Stimulated activated CD4-positive, alpha-beta T cell treated with anti-CD3 and anti-CD28 coated beads, Interleukin-4, amount 100 ng/mL, for 48 hours (primary cell): ENCODE measurements at places on chromosomes 6 and 20.

DNA sequence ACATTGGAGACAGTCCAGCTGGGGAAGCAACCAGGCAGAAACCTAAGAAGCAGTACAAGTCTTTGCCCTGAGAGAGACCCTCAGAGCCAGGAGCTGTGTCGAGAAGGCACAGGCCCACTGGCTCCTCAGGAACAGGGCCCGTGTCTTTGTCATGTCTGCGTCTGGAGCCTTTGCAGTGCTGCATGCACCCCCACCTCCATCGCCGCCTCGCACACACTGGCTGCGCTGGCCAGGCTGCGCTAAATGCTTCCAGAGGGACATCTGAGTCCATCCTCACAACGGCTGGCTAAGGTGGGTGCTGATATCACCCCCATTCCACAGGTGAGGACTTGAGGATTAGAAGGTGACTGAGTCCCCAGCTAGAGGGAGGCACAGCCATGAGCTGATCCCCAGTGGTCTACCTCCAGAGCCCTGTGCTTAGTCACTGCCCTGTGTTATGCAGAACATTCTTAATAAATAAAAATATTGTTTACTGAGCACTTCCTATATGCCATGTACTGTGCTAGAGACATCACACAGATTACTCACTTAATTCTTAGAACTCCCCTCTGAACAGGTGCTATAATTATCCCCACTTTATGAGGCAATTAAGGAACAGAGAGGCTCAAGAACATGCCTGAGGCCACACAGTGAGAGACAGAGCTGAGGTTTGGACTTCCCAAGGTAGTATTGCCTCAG lies 27.6 kb downstream of the GABRR2 start:
- DNase-seq = no peak

GRCh38 chr6:16756660-16757255 lies 4.5 kb downstream of the ATXN1 start:
- no peak for DNase-seq

DNA sequence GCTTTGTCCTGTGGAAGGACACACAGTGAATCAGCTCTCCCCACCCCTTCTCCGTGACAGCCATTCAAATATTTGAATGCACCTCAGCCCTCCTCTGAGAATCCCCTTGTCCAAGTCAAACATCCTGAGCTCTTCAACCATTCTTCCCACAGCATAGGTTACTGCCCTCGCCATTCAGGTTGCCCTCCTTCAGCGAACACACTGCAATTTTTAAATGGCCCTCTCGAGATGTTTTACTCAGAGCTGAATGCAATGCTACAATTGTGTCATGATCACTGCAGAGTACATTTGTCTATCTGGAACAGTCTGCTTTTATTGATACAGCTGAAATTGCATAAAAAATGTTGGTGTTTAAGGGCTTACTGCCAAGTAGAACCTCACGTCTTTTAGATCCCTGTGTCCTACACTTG lies 48.9 kb downstream of the SLC2A12 start:
- no peak for DNase-seq

GRCh38 chr6:144909753-144910285 lies 624.7 kb downstream of the UTRN start:
- DNase-seq = no peak

DNA sequence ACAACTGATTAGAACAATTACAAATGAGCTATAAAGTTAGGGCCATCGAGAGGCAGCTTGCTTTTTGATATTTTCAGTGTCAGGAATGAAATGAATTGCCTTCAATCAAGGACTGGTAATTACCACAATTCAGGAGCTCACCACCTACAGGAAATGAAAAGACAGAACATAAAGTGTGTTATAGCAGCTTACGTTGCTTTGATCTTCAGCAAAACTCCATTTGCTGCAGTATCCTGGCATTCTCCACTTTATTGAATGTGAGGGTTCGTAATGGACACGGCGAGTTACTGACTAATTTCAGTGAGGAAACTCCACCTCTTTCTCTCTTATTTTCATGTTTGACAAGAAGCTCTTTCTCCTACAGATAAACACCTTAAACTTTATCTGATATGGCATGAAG lies 440.0 kb upstream of the HSF2 start:
- no peak for DNase-seq

DNA sequence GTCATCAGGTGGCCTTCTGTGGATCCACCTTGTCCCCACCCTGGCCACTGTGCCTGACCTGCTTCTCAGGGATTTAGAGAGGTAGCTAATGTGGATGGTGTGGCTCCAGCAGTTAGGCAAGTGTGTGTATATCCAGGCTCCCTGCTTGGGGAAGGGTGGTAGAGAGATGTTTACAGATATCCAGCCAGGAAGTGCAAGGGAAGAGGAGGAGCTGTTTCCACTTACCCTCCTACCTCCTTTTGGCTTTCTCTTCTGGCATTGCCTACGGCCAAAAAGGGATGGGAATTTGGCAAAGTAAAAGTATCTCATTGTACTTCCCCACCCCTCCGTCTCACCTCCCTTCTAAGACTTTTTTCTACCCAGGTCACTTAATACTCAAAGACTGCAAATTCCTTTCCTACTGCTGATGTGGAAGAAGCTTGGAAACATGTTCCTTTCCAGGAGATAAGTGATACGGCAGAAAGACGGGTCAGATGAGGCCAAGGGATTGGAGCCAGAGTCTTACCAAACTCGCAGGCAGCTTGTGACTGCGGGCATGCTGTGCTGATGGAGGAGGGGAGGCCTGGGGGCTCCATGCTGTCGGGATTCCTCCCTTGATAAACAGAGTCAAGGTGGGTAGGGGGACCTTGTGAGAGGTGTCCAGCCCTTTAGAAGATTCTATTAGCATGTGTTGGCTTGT lies 253.4 kb downstream of the PRL start:
- no peak for DNase-seq

GRCh38 chr20:33859157-33859695 lies 48.1 kb downstream of the CHMP4B start:
- no peak for DNase-seq

- no peak for DNase-seq
Observed at GRCh38 chr6:11830105-11830504, 51.5 kb upstream of the ADTRP start.

- DNase-seq = no peak
Observed at GRCh38 chr20:47016068-47016664, 121.5 kb downstream of the EYA2 start.

DNA sequence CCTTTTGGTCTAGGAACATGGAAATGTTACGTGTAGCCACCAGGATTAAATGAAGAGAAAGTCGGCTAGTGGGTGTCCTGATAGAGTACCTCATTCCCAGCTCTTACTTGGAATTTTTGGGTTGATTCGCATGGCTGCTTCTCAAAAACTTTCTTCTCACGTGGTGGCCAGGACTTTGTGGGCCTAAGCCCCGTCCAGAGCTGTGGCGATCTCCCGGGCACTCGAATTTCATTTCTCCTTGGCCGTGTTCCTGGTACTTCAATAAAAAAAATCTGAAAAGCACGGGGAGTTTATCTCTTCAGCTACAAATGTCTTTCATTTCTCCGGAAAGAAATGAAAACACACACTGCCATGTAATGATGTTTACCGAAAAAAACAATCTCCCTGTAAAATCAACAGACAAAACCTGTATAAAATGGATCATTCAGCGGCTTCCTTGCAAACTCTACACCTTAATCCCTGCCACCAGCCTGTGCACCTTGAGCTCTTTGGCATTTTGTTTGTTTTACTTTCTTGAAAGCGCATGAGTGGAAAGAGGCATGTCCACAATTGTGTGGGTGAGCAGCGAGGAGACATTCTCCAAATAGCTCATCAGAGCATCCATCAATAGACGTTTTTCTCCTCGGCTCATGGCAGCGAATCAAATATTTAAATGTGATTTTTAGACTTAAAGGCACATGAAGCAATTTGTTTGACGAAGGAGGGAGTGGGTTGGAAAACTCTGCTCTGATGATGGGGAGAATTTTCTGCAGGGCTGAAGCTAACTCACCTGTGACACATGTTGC lies 173.1 kb downstream of the TFAP2C start:
- DNase-seq = no peak

DNA sequence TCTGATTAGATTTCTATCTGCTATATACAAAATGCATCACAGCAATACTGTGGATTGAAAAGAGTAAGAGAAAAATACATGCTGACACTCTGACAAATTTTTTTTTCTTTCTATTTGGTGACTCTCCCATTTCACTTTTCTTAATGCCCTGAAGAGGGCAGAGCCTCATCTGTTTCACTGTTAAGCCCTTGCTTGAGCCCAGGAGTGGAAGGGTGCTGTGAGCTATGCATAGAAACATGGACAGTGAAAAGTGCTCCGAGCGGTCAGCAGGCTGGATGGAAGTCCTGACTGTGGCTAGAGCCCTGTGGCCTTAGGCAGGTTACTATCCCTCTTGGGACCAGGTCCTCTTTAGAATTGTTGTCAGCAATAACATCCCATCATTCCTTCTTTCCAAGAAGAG lies 17.4 kb upstream of the CSE1L start:
- DNase-seq = no peak

DNA sequence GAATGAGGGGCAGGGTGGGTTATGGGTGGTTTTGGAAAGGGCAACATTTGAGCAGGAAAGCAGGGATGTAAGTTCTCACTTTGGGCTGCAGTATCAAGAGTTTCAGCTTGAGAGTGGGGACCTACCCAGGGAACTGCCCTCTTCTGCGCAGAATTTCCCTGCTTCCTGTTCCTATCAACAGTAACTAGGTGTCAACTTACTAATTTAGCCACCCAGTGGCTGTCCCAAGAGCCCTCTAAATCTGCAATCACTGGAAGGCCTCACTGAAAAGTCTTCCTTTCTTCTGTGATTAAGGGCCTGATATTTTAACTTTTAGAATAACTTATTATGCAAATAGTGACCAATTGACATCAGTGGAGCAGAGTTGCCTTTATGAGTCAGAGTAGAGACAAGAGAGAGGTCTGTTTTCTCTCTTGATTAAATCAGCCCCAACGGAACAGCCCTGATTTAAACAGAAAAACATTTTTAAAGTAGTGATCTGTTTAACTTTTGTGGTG lies 118.2 kb upstream of the RIPOR2 start:
- DNase-seq = no peak

DNA sequence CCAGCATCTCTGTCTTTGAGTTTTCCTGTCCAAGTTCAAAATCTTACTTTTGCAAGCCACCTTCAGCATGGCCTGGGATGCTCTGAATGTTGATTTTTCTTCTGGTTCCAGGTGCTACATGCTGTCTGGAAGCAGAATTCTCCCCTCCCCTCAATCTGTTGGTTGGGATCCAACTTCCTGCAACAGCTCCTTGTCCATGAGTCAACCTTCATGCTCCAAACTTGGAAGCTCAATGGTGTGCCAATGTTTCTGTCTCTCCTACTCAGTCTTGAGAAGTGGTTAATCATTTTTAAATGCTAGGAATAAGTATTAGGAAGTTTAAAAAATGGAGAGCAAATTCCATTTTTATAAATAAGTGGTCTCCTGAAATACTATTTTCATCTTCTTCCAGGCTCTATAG lies 33.2 kb upstream of the PLEKHG1 start:
- no peak for DNase-seq

DNA sequence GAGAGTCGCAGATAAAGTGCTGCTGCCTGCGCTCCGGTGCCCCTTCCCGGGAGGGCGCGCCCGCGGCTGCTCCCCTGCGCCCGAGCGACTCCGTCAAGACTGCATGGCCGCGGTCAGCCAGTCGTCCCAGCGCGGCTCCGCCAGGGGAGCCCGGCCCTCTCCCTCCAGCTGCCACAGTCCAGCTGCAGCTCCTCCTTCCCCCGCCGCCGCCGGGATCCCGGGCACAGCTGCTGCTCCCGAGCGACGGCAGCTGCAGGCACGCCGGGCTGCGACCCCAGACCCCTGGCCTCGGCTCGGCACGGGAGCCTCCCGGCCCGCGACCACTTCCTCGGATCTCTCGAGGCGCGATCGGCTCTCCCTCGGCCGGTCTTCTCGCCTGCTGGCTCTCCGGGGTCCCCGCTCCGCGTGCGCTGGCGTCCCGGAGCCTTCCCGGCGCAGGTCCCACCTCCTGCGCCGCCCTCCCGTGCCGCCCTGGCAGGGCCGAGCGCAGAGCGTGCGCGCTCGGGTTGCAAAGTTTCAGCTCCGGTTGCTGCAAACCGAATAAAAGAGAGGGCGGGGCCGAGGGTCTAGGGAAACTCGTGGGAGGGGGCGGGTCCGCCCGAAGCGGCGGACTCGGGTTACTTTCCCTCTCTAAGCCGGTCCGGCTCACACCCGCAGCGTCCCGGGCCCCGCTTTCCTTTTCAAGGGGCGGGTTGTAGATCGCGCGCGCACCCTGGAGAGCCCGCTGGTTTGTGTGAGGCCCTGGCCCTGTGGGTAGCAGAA lies at the start of gene CNKSR3:
Gene CNKSR3 (minus strand): TSS at position 542 of the 762 bp plus-strand sequence. CDS start 571 bp downstream, outside the sequence.
- peak; percentile 33 for DNase-seq

DNA sequence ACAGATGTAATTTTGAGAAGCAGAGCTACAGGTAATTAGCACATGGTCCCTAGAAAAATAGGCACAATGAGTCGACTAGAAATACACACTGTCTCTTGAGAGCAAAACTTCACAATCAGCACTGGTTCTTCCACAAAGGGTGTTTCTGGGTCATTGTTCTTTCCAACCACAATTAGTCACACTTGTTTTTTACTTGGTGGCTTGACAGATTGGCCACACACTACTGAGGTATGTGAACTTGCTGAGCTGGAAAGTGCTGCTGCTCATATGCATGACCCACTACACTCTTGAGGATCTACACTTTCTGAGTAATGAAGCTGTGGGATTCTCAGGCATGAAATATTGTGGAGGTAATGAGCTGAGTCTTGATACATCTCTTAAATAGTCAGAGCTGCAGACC lies 347.7 kb downstream of the BCKDHB start:
- no peak for DNase-seq

- no peak for DNase-seq
Observed at GRCh38 chr20:45253261-45253660, 1.1 kb downstream of the SLPI start.

GRCh38 chr6:136031982-136032381 lies 180.5 kb downstream of the PDE7B start:
- DNase-seq = no peak

GRCh38 chr20:49541733-49542513 lies 26.0 kb downstream of the PTGIS start:
- DNase-seq = peak; percentile 62

- peak; percentile 66 for DNase-seq
Observed at GRCh38 chr20:8131598-8132483, at the start of gene PLCB1. Gene PLCB1 (plus strand): TSS chr20:8132266. CDS start chr20:8132652, 386 bp downstream.

DNA sequence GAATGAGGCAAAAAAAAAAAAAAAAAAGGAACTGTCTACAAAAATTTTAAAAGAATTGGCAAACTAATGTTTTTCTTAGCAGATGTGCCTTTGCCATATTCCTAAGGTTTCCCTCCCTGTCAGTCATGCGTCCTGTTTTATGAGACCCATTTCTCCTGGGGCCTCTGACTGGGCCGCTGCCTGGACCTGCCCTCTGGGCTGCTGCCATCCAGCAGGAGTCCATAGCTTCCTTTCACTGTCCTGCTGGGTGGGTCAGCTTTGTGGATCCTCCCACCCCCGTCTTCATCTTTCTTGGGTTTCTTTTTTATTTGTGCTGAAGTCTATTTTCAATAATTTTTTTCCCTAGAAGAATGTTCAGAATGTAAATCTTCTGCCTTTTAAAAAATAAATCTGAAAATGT lies 110.8 kb upstream of the SCP2D1 start:
- DNase-seq = no peak
